Natural killer cell (primary cell): ENCODE measurements at places on chromosomes 5 and 9. TPM values are rescaled to one million over a fixed set of nuclear protein-coding genes. Genes with fewer than 3 reads are reported as not detected.

The CORO2A gene
- 2.3 TPM for total RNA-seq

- no peak for DNase-seq
Observed at GRCh38 chr5:175383350-175383749, 60.6 kb downstream of the DRD1 start.

DNA sequence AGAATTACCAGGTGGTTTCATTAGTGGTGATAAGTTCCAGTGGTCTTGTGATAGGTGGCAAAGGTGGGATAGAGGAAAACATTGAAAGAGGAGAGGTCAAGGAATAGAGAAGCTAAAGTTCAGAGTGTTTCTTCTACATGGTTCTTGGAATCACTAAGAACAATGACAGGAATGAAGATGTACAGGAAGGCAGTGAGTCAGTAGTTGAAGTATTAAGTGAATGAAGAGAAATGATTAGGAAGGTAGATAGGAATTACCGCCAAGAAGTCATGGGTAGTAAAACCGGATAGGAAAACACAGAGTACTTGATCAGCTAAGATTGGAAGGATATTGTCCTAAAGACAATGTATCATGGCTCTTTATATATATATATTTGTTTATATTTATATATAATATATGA lies 37.9 kb upstream of the RASA1 start:
- no peak for DNase-seq

- DNase-seq: no peak
Observed at GRCh38 chr5:151328734-151329133, 18.6 kb downstream of the SLC36A2 start.

GRCh38 chr5:170573114-170573513 lies 69.3 kb downstream of the KCNIP1 start:
- no peak for DNase-seq
